Epithelial cell of esophagus (primary cell): ENCODE measurements at places on chromosomes 1 and 21.

DNA sequence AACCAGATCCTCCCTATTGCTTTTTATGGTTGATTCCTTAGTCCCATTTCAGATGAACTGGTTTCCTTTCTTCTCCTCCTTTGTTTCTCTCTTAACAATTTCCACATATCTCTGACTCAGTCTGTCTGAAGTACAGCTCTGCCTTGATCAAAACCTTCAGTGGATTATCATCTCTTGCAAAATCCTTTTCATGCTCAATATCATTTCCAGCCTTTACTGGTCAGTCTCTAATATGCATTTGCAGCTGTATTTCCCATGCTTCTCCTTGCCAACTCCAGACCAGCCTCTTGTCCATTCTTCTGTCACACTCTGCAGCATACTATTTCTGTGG, 72.2 kb downstream of the SNX7 start:
- DNase-seq = peak; percentile 66

- DNase-seq = peak; percentile 23
These were observed 646 bp upstream of the RRP15 start for GRCh38 chr1:218284377-218284916.

GRCh38 chr1:178686407-178686806, 38.6 kb upstream of the RALGPS2 start:
- DNase-seq = peak; percentile 65

GRCh38 chr1:159778266-159778665, 2.5 kb upstream of the DUSP23 start:
- no peak for DNase-seq

- DNase-seq = no peak
These were observed 25.6 kb downstream of the FCRL2 start for GRCh38 chr1:157751283-157751682.

DNA sequence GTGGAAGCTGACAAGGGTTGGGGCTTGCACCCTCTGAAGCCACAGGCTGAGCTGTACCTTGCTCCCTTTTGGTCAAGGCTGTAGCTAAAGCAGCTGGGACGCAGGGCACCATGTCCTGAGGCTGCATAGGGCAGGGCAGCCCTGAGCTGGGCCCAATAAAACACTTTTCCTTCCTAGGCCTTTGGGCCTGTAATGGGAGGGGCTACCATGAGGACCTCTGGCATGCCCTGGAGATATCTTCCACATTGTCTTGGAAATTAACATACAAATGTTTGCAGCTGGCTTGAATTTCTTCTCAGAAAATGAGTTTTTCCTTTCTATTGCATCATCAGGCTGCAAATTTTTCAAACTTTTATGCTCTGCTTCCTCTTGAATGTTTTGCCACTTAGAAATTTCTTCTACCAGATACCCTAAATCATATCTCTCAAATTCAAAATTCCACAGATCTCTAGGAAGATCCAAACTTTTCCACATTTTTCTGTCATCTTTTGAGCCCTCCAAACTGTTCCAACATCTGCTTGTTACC, 32.9 kb upstream of the TTLL7 start:
- DNase-seq = no peak

DNA sequence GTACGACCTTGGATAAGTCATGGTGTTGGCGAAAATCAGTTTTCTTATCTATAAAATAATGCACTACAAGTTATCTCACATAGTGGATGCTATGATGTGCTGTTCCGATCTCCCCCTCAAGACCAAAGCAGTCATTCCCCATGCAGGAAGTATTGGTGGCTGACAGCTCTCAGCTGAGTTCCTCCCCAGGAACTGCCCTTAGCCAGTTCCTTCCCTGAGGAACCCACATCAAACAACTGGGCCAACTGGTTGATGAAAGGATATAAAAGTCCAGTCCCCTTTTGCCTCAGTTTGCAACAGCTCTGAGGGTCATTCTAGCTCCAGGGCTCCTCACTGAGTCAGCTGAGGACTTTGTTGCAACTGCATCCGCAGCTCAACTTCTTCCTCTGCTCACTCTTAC, 16.1 kb upstream of the SLAMF1 start:
- no peak for DNase-seq

- no peak for DNase-seq
These were observed 664 bp downstream of the LRRC47 start for GRCh38 chr1:3795453-3796214.

GRCh38 chr1:11229203-11229602, 33.1 kb downstream of the MTOR start:
- DNase-seq = no peak

DNA sequence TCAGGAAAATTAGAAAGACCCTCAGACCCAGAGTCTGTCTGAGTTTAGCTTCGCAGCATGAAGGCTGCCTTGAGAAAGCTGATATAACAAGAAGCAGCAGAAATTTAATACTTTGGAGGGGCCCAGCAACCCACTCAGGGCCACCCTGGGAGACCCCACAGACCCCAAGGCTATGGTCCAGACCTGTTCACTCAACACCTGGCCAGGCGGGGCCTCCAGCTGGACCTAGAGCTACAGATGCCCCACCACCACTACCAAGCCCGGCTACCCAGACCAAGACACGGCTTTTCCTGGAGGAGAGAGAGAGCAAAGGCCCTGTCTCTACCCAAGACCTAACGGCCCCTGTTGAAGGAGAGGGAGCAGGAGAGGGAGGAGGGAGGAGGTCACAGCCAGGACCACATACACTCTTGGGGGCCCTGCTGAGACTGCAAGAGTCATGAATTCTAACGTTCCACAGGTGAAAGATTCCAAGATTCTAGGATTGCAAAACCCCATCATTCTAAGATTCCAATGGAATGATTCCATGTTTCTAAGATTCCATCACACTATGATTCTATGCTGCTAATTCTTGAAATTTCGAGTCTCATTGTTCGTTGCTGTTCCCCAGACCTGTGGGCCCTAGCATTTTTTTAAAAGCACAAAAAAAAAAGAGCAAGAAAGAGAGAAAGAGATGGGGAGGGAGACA, 53.2 kb downstream of the LACTBL1 start:
- DNase-seq = no peak

DNA sequence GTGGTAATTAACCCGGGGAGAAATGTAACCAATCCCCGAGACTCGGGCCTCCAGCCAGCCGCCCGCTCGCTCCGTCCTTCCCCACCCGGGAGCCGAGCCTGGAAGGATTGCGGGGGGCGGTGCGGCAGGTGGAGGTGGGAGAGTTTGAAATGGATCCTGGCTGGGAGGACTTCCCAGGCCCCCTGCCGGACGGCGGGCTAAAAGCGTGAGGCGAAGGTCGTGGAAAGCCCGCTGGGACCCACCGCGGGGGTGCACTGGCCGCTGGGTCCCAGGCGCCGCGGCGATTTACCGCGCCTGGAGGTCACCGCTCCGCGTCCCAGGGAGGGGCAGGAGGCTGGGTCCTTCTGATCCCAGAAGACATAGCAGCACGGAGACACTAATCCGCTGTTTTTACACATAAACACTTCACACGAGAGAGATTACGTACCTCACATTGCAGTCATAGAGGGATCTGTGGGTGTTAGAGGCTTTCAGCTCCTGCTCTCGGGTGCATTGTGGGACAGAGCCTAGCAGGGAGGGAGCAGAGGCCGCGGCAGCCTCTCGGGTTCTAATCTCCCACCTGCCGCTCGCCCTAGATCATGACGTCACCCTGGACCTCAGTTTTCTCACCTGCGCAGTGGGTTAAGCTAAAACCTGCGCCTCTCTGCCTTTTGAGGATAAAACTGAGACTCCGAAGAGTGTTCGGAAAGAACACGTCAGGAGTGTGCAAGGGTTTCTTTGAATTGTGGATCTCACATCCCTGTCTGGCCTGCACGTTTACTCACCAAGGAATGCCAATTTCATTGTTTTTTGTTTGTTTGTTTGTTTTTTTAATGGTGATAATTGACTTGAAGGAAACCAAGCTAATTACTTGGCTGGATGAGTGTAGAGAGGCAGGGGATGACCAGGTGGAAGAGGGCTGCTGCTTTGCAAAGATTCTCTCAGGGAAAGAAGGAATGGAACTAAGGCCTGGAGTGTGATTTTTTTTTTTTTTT, 17.1 kb upstream of the TMEM9 start:
- DNase-seq = peak; percentile 24

GRCh38 chr1:153374071-153374470, 1.4 kb downstream of the S100A12 start:
- DNase-seq = no peak

DNA sequence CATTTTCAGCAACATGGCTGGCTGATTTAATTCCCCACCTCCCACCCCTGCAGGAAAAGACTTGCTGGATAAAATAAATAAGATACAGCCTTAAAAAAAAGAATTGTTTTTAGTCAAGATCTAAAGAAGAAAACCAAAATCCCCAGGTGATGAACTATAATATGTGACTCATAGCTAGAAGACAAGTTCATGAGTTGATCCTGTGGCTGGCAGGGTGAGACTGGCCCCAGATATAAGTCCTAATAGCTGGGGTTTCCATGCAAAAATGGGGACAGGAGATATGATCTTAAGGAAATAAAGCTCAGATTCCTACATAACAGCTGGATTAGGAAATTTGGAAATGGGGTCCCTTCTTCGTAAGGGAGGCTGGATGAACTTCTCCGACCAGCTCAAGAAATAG, 21.9 kb upstream of the RGSL1 start:
- no peak for DNase-seq

DNA sequence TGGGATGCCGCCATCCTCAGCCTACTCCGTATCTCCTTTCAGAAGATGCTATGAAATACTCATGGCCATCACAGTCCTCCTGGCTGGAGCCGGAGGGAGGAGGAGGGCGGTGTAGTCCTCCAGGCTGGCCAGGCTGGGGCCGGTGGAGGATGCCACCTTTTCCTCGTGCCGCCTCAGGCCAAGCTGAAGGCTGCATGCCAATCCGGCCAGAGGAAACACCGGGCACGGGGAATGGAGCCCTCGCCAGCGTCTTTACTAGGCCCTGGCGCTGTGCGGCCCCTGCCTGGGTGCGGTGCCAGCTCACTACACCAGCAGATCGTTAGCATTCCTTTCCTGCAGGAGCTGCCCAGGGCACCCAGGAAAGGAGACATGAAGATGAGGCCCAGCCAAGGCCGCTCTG, 70.1 kb downstream of the CASZ1 start:
- no peak for DNase-seq

DNA sequence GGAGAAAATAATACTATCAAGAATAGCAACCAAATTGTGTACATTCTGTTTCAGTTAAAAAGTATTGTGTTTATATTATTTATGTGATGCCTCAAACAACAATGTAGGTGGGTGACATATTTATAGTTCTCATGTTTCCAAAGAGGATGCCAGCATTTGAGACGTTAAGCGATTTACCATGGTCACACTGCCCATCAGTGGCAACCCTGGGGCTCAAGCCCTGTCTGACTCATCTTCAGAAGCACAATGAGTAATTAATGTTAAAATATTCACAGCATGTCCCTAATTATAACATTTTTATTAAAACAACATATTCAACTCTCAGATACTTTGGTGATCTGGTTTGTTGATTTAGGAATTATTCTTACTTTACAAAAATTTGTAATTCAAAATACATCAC, 409.4 kb downstream of the BRINP3 start:
- no peak for DNase-seq

DNA sequence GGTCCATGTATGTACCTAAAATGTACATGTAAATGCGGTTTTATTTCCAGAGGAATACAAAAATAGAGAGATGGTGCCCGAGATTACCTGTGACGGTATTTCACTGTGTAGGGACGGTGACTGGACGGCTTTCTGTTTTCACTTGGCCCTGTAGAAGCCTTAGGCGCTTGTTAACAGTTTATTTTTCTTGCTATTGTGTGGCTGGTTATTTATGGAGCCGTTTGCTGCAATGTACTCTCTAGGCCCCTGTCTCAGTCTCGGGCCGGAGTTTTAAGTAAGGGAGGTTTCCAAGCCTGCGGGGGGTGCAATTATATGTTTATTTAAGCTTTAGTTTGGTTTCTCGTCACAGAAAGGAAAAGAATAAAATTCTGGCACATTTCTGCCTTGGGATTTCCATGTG, 413 bp downstream of the EFCAB7 start:
- DNase-seq = no peak

GRCh38 chr1:235882816-235883215, 16.1 kb upstream of the LYST start:
- no peak for DNase-seq
